NCI-H2081 (cell line): ENCODE measurements at places on chromosomes 2 and 18.

DNA sequence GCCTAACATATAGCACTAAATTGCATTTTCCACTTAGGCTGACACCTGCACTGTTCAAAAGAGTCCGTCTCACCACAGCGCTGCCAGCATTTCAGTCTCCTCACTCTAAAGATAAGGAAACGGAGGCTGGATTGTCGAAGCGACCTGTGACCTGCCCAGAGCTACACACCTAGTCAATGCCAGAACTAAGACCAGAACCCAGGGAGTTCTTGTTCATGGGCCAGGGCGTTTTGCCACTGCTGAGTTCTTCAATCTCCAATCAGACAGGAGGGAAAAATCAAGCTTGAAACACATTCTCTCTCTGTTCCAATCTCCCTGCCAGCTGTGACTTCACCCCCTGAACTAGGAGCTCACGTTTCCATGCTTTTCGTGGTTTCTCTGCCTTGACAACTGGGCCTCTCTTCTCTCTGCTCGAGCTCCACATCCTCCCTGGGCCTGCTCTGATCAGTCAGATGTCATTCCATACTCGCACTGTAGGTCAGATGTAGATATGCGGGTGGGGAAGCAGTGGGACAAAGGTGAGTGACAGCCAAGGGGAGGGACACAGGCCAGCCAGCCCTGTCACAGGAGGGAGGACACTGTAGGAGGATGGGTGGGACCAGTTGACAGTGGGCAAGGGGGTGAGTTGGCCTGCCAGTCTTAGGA is 221.1 kb upstream of the SMAD2 start:
- DNase-seq = no peak

GRCh38 chr2:236997069-236997715 is 88.5 kb upstream of the COPS8 start:
- DNase-seq = no peak

- DNase-seq = peak; percentile 91
Measured at GRCh38 chr2:58479535-58480140, 238.5 kb upstream of the FANCL start.

- DNase-seq = no peak
Measured at GRCh38 chr2:98280376-98281102, 65.7 kb upstream of the CNGA3 start.

GRCh38 chr2:21694079-21694878 is 570.5 kb downstream of the TDRD15 start:
- DNase-seq = no peak

DNA sequence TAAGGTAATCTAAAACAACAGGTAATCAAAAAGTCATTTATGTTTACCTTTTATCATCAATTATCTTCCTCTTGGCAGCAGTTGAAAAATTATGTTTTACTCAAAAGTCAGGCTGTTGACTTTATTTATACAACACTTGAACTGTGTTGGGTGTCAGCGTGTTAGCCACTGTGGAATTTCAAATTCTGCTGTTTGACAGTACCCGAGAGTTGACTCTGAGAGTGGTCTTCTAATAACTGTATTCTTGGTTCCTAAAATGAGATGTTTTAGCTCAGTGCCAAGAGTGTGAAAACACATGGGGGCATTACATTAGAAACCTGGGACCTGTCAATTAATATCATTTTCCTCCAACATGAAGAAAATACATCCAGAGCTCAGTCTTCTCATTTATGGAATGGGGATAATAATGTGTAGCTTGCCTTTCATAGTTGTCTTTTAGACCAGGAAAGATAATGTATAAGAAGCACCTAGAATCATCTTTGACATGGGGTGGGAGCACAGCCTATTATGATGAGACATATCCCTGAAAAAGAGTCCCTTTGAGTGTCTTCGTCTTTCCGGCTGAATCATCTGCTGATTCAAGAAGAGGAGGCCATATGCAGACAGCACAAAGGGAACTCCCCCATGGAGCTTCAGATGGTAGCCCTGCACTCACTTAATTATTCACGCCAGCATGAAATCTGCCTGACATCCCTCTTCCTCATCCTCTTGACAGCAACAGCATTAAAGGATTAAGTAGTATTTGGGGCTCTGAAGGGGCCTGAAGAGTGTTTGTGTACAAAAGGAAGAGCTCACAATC is 89.1 kb downstream of the AFF3 start:
- no peak for DNase-seq

GRCh38 chr2:56376699-56377665 is 193.2 kb downstream of the CCDC85A start:
- no peak for DNase-seq

DNA sequence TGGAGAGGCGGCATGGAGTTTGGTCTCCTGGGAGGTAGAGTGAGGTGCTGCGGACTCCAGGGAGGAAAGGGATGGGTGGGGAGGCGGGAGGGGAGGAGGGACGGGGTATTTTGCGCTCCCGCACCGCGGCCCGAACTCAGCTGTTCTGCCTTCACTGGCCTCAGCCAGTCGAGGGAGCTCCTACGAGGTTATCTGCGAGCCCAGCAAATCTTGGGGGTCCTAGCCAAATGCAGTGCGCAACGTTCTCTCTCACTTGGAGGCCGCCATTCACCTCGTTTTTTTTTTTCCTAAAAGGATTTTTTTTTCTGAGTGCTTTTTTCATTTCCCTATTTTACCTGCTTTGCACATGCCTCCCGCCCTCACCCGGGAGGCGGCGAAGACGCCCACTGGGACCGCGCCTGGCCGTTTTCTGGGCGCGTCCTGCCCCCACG is 877 bp upstream of the BCL2L11 start:
- no peak for DNase-seq

GRCh38 chr18:50614838-50615237 is 55.0 kb downstream of the MAPK4 start:
- DNase-seq = no peak

DNA sequence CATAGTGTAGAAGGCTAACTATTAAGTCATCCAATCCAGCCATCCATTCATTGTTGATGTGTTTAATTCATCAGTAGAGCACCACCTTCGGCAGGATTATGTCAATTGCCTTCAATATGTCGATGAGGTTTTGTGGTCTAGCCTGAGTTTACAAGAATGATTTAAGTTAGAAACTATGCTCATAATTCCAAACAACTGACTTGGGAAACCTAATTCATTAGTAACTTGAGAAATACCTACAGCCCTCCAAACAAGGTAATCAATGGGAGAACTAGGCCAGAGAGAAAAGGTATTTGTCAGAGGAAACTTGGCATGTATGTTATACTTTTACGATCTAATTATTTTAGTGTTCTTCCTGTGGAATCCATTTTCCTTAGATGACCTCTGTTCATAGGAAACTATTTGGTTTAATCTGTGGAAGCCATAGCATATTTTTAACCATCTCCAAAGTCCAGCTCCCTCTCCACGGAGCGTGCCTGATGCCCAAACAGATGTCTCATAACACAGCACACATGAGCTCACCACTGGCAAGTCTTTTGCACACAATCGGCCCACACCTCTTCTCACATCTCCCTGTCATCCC is 148.5 kb downstream of the GFPT1 start:
- DNase-seq = no peak

DNA sequence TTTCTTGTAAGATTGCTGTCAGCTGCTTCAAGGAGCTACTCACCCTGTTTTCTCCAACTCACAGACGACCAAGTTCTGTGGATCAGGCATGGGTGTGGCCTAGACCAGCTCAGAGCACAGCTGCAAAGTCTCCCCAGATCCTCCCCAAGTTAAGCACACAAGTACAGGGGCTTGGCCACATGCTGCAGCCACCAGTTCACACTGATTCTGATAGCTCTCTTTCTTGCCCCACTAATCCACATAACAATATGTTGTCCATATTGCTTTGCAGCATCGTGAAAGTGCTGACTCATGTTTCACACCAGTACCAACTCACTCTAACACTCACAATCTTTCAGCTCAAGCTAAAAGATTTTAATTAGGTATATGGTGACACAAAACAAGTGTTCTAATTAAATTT is 437.0 kb downstream of the PARD3B start:
- no peak for DNase-seq

- no peak for DNase-seq
Measured at GRCh38 chr2:38722271-38723061, 28.7 kb downstream of the SRSF7 start.

- no peak for DNase-seq
Measured at GRCh38 chr2:122100346-122100745, 344.9 kb downstream of the TSN start.

GRCh38 chr2:188909036-188909435 is 65.1 kb upstream of the COL3A1 start:
- DNase-seq = no peak

DNA sequence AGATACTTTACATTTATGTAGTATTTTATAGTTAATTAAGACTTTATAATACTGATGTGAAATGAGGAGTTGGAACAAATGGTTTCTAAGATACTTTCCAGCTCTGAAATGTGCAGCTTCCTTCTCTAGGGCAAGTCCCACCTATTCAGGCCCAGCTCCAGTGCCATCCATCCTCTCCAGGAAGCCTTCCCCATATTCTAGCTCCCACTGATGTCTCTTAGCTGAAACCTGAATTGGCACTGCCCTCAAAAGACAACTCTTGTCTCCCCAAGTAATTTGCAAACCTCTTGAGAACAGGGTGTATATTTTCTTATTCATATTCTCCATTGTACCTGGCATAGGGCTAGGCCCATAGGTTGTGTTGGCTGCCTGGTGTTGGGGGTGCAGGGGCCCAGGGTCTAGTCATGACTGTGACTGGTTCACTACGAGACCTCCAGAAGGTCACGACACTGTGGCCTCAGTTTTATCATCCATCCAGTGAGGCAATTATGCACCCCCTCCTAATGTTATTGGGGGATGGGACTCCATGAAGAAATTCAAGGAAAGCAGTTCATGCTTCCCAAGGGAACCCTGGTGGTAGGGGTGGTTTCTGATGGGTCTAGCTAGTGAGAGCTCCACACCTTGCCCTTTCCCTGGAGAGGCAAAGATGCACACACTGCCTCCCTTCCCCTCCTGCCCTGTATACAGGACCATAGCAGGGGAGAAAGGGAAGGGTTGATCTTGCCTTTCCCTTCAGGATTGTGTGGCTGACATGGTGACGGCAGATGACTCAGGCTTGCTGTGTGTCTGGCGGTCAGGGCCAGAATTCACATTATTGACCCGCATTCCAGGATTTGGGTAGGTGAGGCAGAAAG is 2.8 kb downstream of the WDR54 start:
- DNase-seq = no peak

GRCh38 chr2:213187833-213188532 is 36.6 kb upstream of the IKZF2 start:
- DNase-seq = no peak

DNA sequence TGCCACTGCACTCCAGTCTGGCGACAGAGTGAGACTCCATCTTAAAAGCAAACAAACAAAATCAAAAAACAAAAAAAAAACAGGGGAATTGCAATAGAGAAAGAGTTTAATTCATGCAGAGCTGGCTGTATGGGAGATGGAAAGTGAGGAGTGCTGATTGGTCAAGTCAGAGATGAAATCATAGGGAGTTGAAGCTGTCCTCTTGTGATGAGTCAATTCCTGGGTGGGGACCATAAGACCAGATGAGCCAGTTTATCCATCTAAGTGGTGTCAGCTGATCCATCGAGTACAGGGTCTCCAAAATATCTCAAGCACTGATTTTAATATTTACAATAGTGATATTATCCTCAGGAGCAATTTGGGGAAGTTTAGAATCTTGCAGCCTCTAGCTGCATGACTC is 45.3 kb downstream of the FRZB start:
- no peak for DNase-seq

DNA sequence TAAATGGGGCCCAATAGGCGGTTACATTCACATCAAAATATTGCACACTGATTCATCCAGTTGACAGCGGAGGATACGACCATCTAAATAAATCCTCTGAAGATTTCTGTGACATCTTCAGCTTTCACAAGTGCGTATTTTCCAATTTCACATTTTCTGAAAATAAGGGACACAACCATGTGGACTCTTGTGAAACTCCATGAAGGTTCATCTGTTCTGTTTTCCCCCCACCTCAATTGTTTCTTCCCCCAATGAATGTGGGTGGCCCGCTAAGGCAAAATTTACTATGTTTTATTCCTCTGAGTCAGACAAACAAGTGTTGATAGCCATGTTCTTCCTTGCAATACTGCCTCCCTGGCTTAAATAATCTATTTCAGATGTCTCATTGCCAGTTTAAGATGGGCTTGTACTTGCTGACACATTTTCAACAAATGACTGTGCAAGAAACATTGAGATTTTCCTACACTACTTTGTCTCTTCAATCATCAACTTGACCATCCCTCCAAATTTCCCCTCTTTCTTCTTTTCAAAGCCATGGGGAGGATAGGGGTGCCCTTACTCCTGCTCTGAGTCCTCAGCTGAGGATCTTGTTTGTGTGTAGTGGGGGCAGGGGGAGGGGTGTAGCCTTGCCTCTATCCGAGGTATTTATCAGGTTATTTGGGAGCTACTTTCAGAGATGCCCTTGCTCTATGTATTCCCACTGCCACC is 78.2 kb downstream of the BCL11A start:
- no peak for DNase-seq

- no peak for DNase-seq
Measured at GRCh38 chr2:85661139-85661858, 6.7 kb downstream of the SFTPB start.

DNA sequence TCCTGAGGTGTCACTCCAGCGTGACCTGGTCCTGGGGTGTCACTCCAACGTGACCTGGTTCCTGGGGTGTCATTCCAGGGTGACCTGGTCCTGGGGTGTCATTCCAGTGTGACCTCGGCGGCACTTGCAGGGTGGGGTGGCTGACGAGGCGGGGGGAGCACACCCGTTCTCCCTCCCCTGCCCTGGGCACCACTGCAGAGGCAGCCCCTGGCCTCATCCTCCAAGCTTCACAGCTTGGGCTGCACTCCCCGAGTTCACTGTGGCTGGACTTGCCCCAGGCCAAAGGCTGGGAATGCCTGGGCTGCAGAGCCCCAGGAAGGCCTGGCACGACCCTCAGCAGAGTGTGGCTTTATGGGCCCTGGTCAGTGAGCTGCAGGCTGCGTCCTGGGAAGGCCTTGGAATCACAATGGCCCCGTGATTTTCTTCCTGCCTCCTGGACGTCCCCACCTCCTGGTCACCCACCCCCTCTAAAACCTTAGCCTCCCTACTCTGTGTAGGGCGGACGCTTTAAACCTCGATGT is 88.3 kb downstream of the NFATC1 start:
- DNase-seq = no peak

DNA sequence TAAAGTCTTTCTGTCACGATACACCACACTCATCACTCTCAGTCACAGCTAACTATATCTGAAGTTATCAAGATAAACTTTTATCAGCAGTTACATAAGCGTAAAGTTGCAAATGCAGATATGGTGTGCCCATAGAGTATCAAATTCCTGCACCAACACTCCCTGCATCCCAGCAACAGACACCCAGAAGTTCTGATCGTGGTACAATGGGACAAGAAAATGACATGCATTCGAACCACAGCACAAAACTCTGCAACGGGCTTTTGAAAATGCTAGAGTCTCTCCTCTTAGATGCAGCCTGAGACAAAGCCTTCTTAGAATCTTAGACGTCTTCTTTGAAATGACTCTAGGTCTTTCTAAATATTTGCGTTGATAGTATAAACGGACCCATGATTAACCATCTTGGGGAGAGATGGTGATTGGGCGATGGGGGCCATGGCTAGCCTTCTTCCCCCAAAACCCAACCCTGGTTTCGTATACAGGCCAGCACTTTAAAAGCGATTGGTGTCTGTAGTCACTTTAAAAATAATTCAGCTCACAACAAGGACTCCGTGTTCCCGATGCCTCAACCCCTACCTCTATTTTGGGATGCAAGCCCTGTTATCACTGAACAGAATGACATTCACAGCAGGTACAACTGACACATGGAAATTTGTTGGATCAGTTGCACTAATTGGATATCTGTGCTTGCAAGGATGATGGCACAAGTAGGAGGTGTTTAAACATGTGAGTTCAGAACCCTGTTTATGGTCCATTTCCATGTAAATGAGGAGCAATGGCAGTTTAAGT is 286.6 kb downstream of the MYT1L start:
- DNase-seq = no peak

GRCh38 chr18:48934415-48934722 is 16.4 kb downstream of the SMAD7 start:
- DNase-seq = no peak
